ENCODE measurements at places on chromosomes 11 and 22.

GRCh38 chr22:17266251-17266971, 47.2 kb upstream of the ADA2 start:
- no peak for DNase-seq

DNA sequence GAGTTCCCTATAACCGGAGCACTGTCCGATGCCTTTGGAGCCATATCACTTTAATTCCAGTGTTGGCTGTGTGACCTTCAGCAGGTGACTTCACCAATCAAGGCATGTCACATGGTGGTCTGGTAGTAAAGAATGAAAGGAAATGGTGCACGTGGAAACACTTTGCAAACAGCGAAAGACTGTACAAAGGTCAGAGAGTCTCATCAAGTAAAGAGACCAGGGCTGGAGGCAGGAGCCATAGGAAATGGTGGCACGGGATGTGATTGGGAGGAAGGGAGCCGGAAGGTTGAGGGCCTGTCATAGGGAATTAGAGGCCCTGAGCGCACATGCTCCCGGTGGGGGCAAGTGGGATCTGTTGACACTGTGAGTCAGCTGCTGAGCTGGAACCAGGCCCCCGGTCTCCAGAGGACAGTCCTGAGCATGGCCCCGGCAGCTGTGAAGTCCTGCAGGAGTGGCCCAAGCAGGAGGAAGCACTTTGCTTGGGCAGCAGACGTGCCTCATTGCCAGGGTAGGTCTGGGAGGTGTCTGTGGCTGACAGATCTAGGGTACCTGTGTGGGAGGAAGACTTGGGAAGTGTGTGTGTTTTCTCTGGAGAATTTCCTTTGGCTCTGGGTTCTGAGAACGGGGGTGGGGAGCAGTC, 2.0 kb downstream of the DAGLA start:
- DNase-seq: no peak

GRCh38 chr11:60515144-60515855, at the start of gene MS4A13:
Gene MS4A13, plus strand, starts transcription at chr11:60515392. Its CDS starts 2,692 bp downstream, at chr11:60518084.
- no peak for DNase-seq

DNA sequence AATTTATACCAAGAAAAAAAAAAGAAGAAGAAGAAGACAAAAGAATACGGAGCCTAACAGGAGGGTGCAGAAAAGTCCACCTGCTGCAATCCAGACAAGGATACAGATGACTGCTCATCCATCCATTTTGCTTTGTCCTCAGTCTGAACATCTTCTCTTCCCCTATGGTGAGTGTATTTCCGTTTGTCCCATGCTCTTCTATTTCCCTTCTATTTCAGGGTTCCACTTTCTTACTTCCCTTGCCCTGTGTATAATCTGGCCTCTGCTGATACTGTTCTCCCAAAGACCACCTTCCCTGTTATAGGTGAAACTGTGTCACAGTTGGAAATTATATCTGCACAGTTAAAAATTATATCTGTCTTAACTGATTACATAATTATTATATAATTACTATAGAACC, 48.7 kb upstream of the USP47 start:
- DNase-seq: no peak

DNA sequence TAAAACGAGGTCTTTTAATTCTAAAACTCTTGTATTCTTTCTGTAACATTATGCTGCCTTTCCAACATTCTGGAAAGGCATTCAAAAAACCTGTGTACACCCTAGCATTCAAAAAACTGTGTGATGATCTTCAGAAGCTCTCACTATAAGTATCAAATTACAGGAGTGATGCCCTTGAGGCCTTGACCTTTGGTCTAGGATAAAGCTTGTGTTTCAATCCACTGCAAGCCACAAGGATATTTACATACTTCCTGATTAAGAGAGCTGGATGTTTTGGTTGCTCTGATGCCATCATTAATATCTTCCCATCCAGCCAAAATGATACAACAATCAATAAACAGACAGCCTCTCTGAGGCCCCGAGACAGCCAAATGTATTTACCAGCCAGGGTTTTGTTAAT, 11.9 kb downstream of the CLPB start:
- no peak for DNase-seq

GRCh38 chr11:28584992-28585391, 476.8 kb downstream of the METTL15 start:
- no peak for DNase-seq

GRCh38 chr11:128929991-128930390, 12.7 kb downstream of the TP53AIP1 start:
- no peak for DNase-seq

DNA sequence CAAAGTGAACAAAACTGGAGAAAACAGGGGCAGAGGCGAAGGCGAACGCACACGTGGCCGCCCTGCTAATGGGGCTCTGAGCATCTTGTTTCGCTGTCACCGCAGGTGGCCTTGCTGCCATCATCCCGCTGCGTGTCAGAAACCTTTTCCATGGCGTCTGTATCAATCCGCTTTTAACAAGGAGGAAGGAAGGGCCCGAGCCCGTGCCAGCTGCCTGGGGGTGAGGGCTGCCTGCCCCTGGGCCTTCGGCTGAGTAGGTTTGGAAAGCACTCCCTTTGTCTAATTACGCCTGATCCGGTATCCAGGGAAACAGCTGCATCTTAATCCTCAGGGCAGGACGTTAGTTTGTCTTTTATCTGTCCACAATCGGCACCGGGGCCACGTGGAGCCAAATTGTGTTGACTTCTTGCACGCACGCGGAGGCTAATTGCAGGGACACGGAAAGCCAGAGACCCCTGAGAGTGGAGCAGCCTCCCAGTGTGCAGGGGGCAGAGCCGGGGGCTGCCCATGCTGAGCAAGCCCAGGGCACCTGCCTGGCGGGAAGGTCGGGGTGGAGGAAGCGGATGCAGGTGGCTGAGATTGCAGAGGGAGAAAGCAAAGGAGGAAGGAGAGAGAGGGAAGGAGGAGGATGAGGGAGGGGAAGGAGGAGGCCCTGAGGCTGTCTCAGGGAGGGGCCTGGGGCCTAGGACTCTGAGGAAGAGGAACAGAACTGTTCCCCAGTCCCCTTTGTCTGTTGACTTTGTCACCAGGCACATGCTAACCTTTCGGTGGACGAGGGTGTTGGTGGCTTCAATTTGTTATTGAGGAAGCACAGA, 19.2 kb upstream of the TH start:
- no peak for DNase-seq

DNA sequence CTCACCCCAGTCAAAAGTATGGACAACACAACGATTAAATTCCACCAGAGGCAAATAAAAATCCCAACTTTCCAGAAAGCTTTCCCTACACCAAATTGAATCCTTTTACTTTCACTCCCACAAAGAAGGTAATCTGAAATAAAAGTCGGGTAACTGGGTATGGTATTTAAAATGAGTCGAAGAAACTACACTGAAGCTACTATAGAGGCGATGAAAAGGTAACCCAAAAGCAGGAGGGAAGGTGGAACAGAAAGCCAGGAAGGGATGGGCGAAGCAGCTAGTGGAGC, 1.1 kb downstream of the PICALM start:
- no peak for DNase-seq

GRCh38 chr11:209275-210121, 2.0 kb downstream of the RIC8A start:
- DNase-seq: peak; percentile 18

DNA sequence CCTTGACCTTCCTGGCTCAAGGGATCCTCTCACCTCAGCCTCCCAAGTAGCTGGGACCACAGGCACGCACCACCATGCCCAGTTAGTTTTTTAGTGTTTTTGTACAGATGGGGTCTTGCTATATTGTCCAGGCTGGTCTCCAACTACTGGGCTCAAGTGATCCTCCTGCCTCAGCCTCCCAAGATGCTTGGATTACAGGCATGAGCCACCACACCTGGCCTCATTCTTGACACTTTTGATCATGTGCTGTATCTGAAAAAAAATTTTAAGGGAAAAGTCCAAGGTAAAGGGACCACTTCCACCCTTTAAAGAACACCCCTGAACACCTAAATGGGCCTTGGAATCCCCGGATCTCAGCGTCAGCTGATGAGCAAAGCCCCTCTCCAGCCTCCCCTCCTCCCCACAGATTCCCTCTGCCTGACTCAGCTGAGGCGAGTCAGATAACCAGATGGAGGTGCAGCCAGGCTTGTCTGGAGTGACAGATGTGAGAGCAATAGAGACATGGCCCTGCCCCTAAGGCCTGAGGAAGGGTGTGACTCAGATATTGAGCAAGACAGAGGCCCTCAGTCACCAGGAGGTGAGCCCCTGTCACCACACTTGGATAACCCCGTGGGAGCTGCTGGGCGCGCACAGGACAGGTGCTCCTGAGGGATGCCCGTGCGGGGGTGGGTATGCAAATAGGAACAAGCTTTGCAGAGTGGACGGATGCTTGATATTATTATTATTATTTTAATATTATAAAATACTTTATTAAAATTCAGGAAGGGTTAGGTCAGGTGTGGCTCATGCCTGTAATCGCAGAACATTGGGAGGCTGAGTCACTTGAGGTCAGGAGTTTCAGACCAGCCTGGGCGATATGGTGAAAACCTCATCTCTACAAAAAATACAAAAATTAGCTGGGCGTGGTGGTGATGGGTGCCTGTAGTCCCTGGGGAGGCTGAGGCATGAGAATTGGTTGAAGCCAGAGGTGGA, 5.0 kb upstream of the CCDC88B start:
- peak; percentile 85 for DNase-seq

DNA sequence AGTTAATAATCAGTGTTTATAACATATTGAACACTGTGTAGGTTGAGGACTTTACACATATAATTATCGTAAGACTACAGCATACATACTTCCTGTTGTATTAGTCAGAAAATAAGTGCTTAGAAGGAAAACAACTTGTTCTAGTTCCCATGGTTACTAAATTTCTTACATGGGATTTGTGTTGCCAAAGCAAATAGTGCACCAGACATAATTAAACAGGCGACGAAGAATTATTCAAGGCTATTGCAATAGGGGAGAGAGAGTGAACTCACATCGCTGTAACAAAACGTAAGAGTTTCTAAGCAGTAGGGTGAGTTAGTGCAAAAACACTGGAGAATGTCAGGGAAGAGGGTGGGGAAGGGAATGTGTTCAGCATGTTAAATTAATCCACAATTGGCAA, 347.8 kb downstream of the CNTN5 start:
- no peak for DNase-seq

GRCh38 chr11:79232346-79232745, 208.5 kb downstream of the TENM4 start:
- DNase-seq: no peak

DNA sequence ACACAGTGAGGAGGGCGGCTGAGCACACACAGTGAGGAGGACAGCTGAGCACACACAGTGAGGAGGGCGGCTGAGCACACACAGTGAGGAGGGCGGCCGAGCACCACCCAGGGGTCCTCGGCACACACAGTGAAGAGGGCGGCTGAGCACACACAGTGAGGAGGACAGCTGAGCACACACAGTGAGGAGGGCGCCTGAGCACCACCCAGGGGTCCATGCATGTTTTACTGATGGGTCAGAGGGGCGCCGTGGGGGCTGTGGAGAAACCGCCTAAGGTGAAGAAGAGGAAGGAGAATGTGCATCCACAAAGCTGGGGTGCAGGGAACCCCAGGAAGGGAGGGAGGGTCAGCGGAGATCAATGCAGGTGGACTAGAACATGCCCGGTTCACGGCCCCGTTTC, 461.8 kb downstream of the BRD1 start:
- no peak for DNase-seq

- DNase-seq: no peak
Observed at GRCh38 chr22:29206372-29207242, 911 bp downstream of the EMID1 start.

DNA sequence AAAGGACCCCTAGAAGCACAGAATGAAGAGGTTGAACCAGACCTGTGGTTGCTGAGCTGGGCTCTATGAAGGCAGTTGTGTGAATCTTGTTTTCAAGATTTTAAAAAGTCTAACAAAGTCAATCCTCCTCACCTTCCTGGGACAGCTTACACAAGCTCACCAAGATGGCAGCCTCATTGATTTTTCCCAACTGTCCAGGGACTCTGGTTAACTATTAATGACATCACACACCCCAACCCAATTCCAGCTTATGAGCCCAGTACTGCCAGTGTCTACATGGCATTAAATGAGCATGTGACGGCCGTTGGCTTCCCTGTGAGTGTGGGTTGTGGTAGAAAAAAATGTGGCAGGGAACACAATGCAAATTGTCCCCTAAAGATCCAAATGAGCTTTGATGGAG, 137.0 kb downstream of the CHST1 start:
- DNase-seq: no peak

GRCh38 chr11:59574932-59575502, 40.6 kb downstream of the OSBP start:
- no peak for DNase-seq

DNA sequence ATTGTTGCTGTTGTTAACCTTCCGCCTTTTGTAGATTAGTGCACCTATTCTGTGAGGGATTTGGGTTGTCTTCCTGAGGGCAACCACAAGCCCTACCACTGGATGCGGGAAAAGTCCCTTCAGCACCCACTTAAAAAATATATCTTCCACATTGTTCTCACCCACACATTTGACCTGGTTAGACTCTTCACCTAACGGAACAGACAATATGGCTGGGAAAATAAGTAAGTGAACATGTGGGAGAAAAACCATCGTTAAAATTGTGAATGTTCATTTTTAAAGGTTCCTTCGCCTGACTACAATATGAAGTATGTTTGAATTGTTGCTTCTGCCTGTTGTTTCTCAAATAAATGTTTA, 72.0 kb upstream of the MPEG1 start:
- no peak for DNase-seq

DNA sequence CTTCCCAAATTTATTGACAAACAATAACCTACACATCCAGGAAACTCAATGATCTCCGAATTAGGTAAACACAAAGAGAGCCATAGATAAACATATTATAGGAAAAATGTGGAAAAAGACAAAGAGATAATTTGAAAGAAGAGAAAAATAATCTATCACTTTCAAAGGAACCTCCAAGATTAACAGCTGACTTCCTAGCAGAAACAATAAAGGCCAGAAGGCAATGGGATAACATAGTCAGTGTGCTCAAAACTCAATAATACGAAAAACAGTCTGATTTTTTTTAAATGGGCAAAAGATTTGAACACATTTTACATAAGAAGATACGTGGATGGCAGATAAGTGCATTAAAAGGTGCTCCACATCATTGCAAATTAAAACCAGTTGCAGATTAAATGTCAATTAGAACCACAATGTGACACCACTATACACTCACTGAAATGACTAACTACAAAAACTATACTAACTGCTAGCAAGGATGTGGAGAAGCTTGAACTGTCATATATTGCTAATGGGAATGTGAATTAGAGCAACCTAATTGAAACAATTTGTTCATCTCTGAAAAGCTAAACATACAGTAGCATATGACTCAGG, 300.4 kb downstream of the TMEM135 start:
- no peak for DNase-seq

Data from MG63 (cell line).